ENCODE measurements at places on chromosomes 5 and 9. TPM values are rescaled to one million over a fixed set of nuclear protein-coding genes. Genes with fewer than 3 reads are reported as not detected.

FBN2 gene
- total RNA-seq, result 1.0 TPM

DNA sequence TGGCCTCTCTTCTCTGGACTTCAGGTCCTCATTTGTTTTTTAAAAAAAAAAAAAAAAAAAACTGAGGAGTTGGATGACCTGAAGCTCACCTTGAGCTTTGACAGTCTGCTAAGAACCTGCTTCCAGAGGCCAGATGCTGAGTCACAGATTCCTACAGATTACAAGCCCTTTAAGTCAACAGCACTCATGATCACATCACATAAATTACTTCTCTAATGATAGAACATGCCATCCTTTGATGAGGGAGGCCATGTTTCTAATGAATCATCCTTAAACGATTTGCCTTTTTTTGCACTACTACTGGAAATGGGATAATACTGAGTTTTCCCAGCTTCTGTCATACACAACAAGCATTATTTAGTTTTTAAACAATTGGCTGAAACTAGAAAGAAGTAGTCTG lies 34.2 kb upstream of the MYOT start:
- DNase-seq, result peak; percentile 49

CDH9 gene
- not detected for total RNA-seq

DNA sequence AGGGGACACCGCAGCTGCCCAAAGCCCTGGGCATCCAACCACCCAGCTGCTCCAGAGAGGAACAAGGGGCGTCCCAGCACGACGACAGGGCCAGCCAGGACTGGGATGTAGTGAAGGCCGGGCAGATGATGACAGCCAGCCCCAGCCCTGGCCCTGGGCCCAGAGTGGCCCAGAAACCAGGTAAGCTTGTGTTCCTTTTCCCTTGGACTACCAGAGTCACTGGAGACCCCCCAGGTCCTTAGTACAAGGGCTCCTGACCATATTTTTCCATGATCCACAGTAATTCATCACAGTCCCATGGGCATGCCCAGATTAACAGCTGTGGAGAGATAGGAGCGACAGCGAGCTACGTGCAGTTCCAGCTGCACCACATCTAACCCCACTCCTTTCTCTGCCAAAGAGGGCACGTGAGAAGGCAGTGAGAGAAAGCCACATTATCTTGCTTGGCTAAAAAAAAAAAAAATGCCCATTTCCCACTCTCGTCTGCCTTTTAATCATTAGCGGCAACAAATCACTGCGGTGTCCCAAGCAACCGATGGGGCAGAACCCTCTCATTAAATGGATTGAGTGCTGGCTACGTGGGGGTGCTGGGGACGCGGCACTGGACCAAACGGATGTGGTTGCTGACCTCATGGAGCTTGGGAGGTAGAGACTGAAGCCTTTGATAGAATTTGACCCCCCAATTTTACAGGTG lies 21.7 kb upstream of the SYNPO start:
- DNase-seq, result peak; percentile 54

DNA sequence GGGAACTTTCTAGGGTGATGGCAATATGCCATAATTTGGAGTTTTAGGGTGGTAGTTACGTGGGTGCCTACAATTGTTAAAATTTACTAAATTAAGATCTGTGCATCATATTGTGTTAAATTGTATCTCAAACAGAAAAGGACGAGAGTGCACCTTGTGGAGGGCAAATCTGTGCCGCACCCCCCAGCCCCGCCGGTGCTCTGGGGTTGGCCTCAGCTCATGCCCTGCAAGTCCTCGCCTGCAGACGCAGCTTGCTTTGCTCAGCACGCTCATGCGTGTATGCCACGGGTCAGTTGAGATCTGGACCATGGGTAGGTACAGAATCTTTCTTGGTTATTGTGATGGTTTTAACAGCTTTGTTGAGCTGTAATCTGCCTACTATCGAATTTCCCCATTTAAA lies 33.7 kb upstream of the FCN1 start:
- no peak for DNase-seq

IFNB1 gene
- not detected for total RNA-seq

- DNase-seq, result no peak
Observed at GRCh38 chr5:161535762-161536161, 10.8 kb downstream of the GABRB2 start.

Measured in uterus (tissue), 4 donors.